ENCODE measurements at places on chromosomes 7 and 10.

- no peak for DNase-seq
Measured at GRCh38 chr10:76946270-76946669, 691.3 kb downstream of the KCNMA1 start.

GRCh38 chr10:88212069-88212468 lies 348.6 kb downstream of the PTEN start:
- DNase-seq: no peak

GRCh38 chr10:119006451-119007210 lies 22.9 kb upstream of the NANOS1 start:
- no peak for DNase-seq

- no peak for DNase-seq
Measured at GRCh38 chr10:97234400-97234799, 48.6 kb upstream of the SLIT1 start.

DNA sequence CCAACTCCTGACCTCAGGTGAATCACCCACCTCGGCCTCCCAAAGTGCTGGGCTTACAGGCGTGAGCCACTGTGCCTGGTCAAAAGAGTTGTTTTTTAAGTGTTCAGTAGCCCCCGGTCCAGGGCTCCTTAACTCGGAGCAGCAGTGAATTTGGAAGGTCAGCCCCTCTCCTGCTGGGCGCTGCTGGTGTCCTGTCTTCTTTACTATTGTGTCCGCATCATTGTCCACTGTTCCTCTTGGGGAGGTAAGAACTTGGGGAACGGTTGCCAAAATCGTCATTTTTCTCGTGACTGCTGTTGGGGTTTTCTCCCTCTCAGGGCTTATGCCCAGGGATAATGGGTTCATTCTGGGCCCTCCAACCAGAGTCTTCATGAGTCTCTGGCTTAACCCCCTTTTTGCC lies 46.7 kb downstream of the CAMK1D start:
- DNase-seq: no peak

- DNase-seq: no peak
Measured at GRCh38 chr7:8152489-8153192, 109.3 kb downstream of the ICA1 start.

- DNase-seq: no peak
Measured at GRCh38 chr7:18655506-18655905, 160.0 kb downstream of the HDAC9 start.

DNA sequence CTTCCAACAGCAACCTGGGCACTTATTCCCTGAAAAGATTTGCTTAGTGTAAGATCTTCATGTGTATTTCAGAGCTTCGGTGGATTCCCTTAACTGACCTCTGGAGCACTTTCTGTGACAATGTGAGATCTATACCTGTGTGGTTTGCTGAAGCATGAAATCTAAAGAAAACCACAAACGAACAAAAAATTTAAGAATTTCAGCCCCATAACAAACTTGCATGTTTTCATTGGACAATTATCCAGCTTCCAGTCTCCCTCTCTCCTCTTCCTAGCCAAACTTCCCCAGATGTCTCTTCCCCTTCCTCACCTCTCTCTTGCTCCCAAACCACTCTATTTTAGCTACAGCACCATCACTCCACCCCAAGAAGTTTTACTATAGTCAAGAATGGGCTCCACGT lies 279.9 kb upstream of the SORCS1 start:
- no peak for DNase-seq

DNA sequence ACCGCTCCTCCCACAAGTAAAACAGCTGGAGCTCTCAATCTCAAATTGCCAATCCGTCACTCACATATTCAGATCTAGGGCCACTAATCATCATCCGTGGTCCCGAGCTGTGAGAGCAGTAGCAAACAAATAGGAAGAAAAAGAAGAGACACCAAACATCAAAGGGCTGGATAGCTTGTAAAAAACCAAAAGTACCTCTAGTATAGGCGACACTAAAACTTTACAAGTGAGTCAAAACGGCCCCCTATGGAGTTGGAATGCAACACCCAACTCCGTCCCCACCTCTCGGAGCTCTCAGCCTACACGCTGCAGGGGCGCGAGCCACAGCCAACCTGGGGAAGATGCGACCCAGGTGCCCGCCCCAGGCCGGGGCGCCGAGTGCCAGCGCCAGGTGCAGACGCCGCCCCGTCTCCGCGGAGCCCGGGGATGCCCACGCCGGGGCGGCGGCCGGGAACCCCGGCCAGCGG lies 581 bp downstream of the FAM3C start:
- peak; percentile 20 for DNase-seq

GRCh38 chr7:131931370-131931769 lies 374.9 kb upstream of the PODXL start:
- no peak for DNase-seq

GRCh38 chr7:107528461-107528860 lies 35.3 kb downstream of the COG5 start:
- DNase-seq: no peak

DNA sequence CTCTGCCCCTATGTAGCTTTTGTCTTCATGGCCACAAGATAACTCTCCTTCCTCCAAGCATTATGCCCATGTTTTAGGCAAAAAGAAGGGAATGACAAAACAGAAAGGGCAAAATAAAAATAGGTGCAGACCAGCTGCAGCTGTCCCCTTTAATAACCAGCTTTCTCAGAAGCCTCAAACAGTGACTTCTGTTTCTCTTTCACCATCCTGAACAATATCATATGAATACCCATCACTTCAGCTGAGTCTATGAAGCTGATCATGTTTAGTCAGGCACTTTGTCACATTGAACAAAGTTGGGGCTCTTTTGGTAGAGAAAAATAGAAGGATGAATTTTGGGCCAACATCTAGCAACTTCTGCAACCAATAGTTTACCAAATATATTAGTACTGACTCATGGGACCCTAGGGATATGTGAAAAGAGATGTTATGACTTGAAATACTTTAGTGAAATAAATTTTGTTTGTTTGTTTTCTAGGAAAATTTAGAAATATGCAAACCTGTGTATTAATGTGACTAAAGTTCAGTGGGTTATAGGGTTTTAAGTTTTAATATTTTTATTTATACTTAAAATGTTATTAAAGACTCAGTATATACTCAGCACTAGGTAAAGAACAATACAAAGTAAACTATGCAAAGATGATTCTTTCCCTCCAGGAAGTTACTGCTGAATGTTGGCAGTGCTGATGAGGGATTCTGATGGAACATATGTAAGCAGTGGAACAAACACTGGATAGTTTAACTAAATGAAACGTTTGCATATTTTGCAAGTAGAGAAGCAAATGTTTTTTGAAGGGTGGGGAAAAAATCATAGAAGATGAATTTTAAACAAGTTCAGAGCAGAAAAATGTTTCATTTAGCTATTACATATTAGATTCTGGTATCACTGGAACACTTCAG lies 133.7 kb downstream of the FOXP2 start:
- no peak for DNase-seq

DNA sequence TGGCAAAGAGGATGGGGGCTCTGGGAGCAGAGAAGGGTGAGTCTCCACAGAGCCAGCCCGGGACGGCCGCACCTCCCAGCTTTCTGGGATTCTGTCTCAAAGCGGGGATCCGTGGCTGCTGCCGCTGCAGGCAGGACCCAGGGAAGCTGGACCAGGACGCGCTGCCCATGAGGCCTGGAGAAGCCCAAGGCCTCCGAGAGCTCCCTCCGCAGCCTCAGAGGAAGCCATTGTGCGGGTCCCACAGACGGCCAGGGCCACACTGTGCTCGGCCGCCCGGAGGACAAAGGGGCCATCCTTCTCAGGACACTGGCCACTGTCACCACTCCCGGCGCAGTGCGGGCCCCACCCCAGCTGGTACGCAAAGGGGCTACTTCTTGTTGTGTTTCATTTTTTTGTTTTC lies 79.3 kb upstream of the PDGFA start:
- DNase-seq: no peak

- DNase-seq: no peak
Measured at GRCh38 chr10:127940866-127941640, 34.1 kb downstream of the PTPRE start.

DNA sequence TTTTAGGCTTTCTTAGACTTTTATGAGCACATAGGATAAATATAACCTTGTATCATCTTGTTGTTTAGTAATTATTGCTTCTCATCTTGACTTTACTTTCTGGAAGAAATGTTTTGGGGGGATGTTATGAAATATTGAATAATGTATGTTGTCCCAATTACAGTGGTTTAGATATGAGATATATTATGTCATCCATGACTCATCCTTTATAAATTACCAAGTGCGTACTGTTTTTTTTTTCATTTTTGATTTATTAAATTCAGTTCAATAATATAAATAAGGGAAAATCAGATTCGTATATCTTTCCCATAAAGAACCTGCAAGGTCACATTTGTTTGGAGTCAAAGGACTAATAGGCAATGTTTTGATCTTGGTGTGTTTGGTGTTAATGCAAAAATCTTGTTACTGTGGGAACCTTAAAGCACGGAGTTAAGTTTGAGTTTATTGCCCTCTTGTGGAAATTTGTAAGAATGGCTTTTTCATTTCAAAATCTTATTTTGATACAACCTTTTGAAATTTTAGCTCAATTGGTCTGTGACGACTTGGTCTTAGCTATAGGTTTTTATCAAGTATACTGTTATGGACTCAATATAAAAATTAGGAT lies 108.6 kb downstream of the SRI start:
- no peak for DNase-seq

DNA sequence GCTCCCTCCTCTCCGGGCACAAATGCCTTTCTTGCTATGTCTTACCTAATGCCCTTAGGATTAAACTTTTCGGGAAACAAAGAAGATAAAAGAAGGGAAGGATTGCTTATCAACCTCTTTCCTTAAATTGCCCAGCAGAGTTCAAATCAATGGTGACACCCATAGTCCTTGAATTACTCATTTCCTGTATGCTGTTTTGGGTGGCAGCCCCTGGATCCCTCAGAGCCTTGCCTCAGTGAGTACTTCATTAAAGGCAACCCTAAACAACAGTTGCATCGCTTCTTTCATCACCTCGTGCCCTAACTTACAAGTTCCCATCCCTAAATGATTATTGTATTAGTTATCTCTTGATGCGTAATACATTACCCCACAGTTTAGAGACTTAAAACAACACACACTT lies 31.6 kb upstream of the WAPL start:
- no peak for DNase-seq

GRCh38 chr10:75102830-75103673 lies 8.4 kb upstream of the SAMD8 start:
- DNase-seq: no peak

GRCh38 chr7:100603726-100604027 lies 1.5 kb downstream of the PCOLCE start:
- no peak for DNase-seq

DNA sequence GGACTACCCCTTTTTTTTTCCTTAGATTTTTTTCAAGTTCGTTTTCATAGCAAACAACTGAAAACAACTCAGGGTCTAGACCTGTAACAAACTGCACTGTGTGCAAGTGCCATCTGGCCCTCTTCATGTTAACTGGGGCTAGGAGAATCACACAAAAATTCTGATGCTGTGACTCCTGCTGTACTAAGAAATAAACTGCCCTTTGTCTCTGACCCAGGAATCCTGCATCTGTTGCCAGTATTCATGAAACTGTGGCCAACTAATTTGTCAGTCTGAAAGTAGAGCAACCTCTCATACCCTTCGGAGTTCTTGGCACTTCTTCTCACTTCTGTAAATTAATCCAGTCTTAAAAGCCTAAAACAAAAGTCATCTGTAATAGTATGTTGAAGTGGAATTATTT lies 218.4 kb upstream of the PCDH15 start:
- no peak for DNase-seq

GRCh38 chr7:29562307-29562706 lies 1.3 kb upstream of the PRR15 start:
- DNase-seq: no peak

DNA sequence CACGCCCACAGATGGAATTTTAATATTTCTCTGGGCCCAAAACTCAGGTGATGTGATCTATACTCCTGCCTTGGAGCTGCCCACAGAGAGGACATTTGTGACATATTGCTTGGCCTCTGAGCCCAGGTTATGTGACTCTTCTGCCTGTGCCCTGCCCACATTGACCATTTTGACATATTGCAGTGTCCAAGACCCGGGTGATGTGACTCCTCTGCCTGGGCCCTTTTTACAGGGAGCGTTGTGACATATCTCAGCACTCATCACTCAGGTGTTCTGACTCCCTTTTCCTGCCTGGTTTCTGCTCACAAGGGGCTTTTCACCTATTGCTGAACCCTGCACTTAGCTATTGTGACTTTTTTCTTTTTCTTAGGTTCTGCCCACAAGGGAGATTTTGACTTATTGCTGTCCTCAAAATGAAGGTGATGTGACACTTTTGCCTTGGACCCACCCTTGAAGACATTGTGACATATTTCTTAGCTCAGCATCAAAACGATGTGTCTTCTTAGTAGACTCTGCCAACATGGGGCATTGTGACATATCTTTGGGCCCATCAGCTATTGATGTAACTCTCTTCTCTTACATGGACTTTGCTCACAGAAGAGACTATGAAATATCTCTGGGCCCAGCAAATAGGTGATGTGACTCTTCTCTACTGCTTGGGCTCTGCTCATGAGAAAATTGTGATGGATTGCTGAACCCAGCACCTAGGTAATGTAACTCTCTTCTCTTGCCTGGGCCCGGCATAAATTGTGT lies 11.0 kb upstream of the ZNF107 start:
- DNase-seq: no peak

GRCh38 chr7:27491534-27491933 lies 171.1 kb downstream of the HIBADH start:
- DNase-seq: no peak

GRCh38 chr10:62503872-62504271 lies 129.7 kb downstream of the ZNF365 start:
- DNase-seq: no peak

GRCh38 chr10:22550732-22551131 lies 163.6 kb downstream of the PIP4K2A start:
- DNase-seq: peak; percentile 53

DNA sequence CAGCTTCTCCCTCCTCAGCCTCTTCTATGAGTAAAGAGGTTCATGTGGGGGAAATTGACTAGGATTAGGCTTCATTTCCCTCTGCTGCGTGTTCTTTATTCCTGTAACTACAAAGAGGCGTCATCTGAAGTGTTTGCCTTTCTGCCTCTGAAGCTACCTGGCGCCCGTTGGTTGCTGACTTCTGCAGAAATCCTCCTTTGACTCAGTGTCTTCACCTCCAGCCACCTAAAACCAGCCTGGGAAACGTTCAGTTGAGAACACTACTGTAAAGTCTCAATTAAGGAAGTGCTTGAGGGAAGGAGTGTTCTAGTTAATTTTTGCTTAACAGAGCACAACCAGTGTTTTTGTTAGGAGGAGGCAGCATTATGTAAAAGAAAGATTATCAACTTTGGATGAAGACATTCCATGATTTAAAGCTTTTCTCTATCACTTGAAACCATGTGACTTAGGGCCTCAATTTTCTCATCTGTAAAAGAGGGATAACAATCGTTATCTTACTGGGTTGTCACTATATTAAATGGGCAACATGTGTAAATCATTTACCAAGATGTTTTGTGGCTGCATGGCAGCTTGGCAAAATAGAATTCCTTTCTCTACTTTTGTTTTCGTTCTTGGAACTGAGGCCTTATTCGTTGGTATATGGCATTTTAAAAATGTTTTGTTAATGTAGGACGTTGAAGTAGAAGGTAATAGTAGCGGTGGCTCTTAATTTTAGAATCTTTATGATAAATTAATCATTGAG lies 642.9 kb downstream of the SDK1 start:
- no peak for DNase-seq

- DNase-seq: no peak
Measured at GRCh38 chr10:111246814-111247452, 170.1 kb downstream of the ADRA2A start.

- no peak for DNase-seq
Measured at GRCh38 chr7:107233174-107233573, 64.4 kb downstream of the HBP1 start.

Data from T follicular helper cell (primary cell).